CD4-positive, CD25-positive, alpha-beta regulatory T cell (primary cell): ENCODE measurements at places on chromosomes 6 and 20.
A peak's percentile ranks its signal among the peaks of the same experiment; 100 is the strongest.

GRCh38 chr20:12966468-12967085 lies 42.2 kb upstream of the SPTLC3 start:
- no peak for DNase-seq

GRCh38 chr6:68108233-68108835 lies 526.7 kb upstream of the ADGRB3 start:
- DNase-seq = no peak

- DNase-seq = no peak
These were observed 192.0 kb downstream of the LRFN2 start for GRCh38 chr6:40395066-40395697.

DNA sequence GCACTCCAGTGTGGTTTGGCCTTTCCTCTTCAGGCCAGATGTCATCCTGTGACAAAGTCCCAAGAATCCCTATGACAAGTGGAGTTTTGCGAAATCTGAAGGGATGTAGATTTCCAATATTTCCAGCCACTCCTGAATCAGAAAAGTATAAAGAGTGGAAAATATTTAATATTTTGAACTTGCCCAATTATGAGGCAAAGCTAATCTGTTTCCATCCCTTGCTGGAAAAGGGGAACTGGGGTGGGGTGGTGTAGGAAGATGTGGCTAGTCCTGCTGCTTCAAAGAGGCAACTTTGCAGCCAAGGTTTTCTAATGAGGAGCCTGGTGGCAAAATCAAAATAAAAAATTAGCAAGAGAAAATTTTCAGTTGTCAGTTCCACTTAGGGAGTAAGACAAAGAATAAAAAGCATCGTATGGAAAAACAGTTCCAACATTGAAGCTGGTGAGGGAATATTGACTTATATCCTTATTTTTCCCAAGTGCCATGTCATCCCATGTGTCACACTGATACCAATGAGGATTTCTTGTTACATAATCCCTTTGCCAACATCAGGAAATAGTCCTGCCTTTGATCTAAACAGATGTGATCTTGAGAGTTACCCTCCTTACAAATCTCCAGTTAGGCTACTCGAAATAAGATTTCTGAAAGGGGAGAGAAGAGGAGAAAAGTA lies 480.0 kb upstream of the JARID2 start:
- no peak for DNase-seq

DNA sequence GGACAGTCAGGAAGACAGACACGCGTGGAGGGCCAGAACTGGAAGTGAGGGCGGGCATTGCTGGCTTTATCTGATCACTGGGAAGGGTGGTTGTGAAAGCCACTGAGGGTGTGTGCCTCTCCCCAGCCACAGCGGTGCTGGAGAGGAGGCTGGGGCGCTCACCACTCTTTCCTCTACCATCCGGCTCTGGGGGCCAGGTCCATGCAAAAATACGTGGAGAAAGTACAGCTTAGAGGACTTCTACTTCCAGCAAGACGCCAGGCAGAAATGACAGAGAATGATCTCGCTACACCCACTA lies 148.8 kb upstream of the RPS6KA2 start:
- no peak for DNase-seq

- no peak for DNase-seq
These were observed 22.4 kb downstream of the OR2B2 start for GRCh38 chr6:27889628-27890444.

DNA sequence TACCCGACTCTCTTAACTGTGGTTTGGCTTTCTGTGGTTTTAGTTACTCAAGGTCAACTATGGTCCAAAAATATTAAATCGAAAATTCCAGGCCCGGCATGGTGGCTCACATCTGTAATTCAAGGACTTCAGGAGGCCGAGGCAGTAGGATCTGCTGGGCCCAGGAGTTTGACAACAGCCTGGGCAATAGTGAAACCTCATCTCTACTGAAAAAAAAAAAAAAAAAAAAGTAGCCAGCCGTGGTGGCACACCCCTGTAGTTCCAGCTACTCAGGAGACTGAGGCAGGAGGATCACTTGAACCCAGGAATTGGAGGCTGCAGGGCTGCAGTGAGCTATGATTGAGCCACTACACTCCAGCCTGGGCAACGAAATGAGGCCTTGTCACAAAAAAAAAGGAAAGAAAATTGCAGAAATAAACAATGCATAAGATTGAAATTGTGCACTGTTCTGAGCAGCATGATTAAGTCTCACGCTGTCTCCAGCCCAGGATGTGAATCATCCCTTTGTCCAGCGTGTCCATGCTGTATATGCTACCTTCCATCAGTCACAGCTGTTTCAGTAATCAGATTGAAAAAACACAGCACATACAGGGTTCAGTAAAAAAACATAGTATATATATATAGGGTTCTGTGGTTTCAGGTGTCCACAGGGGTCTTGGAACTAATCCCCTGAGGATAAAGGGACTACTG lies 40.7 kb downstream of the RGS17 start:
- no peak for DNase-seq

DNA sequence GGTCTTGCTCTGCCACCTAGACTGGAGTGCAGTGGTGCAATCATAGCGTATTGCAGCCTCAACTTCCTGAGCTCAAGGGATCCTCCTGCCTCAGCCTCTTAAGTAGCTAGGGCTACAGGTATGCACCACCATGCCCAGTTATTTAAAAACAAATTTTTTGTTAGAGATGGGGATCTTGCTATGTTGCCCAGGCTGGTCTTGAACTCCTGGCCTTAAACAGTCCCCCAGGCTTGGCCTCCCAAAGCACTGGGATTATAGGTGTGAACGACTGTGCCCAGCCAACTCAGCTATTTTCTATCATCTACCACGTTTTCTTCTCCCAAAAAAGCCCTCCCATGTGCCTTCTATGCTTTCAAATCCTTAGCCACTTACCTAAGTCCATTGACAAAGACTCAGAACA lies 243.7 kb upstream of the SOX4 start:
- DNase-seq = no peak

DNA sequence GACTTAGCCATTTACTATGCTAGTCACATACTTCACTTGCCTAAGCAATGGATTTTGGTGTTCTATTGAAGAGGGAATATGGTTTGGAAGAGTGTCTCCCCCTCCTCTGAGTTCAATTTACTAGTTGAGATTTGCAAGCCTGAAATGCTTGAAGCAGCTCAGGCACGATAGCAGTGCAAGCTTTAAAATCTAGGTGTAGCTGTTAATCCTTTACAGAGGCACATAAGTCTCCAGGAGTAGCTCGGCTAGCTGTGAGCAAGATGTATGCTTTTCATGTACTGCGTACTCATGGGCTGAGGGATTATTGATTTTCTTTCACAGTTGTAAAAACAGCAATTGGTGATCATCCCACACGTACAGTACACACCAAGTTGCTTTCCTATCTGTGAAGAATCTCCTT lies 726 bp downstream of the FLRT3 start:
- DNase-seq = no peak

GRCh38 chr20:48012401-48012974 lies 227.2 kb upstream of the SULF2 start:
- DNase-seq = no peak

DNA sequence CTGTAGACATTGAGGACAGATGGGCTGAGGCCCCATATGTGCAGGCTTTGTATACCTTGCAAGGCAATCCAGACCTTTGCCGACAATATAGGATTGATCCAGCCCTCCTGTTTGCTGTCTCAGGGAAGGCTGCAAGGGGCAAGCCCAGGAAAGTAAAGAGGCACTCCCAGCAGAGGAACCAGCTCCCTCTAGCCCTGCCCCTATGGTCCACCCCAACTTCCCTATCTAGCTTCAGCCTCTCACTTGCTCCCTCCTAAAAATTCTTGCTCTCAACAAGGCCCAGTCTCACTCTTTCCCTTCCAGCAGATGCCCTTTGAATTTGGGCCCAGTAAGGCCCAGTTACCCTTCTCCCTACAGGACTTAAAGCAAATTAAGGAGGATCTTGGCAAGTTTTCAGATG lies 92.6 kb downstream of the JARID2 start:
- DNase-seq = no peak

DNA sequence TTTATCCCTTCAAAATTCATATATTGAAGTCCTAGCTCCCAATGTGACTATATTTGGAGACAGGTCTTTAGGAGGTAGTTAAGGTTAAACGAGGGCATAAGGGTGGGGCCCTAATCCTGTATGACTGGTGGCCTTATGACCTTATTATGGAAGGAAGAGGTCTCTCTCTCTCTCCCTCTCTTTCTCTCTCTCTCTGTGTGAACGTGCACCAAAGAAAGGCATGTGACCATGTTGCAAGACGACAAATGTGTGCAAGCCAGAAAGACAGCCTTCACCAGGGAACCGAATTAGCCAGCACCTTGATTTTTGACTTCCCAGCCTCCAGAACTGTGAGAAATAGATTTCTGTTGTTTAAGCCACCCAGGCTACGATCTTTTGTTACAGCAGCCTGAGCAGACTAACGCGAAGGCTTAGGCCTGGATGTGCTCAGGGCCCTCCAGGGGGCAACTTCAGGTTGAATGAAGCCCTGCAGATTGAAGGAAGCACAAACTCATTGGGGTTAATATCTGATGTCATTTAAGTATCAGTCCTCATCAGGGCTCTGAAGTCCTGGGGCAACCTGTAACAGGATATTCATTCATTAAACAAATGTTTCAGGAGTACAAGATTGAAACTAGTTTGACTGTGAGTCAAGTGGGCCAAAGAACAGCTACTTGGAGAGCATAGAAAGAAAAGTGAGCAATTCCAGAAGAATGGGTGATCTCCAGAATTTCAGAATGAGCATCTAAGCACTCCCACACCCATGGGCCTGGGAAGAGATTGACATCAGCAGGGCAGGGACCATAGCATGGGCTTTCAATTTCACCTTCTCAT lies 157.4 kb upstream of the TNFAIP3 start:
- DNase-seq = peak; percentile 12

- DNase-seq = no peak
These were observed 54.0 kb upstream of the REV3L start for GRCh38 chr6:111536910-111537527.

- no peak for DNase-seq
These were observed 1.9 kb upstream of the SLC35D3 start for GRCh38 chr6:136920216-136920615.

GRCh38 chr6:101458826-101459225 lies 65.3 kb downstream of the GRIK2 start:
- no peak for DNase-seq

DNA sequence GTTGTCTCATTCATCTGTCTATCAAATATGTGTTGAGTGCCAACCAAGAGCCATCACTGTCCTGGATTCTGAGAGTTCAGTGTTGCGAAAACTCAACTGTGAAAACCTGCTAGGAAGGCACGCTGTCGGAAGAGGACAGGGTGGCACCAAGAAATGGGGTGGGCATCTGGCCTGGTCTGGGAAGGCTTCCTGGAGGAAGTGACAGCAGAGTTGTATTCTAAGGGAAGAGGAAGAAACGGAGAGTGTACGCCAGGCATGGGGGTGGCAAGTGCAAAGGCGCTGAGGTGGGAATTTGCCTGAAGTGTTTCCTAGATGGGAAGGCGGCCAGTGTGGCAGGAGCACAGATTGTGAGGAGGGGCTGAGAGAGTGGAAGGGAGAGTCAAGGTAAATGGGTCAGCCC lies 91.2 kb downstream of the ANKRD60 start:
- no peak for DNase-seq

GRCh38 chr6:127946388-127946787 lies 45.5 kb upstream of the THEMIS start:
- no peak for DNase-seq

- DNase-seq = no peak
These were observed 60.9 kb downstream of the PYGB start for GRCh38 chr20:25308671-25309394.

DNA sequence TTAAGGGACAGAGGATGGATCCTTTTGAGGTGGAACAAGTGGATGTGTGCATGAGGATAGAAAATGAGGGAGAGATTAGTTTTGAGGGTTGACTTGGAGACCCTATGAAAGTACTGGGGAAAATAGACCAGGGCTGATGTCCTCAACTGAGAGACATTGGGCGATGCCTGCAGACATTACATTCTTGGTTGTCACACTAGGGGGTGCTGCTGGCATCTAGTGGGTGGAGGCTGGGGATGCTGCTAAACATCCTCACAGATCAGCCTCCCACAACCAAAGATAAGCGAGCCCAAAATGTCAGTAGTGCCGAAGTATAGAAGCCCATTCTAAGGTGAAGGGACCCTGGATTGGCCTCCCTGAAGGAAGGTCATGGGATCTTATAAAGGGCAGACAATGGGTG lies 63.3 kb downstream of the MOCS1 start:
- DNase-seq = no peak

DNA sequence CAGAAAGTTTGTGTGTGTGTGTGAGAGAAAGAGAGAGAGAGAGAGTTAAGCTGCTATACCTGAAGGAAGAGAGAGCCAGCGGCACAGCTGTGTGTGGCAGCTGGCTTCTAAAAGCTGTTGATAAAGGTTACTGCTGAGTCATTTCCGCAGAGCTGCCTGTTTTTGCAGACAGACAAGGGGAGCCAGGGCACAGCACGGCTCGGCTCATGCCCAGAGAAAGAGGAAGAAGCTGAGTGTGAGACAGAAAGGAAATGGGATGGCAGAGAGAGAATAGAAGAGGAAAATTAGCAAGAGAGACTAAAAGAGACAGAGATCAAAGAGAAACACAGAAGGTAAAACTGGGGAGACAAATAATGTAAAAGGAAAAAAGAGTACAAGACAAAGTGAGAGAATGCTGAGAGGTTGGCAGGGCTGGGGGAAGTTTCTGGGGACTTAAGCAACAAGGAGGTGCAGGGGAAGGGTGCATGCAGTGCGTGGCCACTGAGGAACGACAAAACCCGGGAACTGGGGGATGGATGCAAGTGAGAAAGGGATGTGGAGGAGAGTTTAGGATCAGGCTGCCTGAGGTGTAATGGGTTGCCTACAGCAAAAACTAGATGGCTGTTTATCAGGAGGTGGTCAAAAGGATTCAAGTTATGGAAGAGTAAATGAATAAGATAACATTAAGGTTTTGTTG lies 22.7 kb downstream of the HLA-A start:
- peak; percentile 84 for DNase-seq

- DNase-seq = no peak
These were observed 610.7 kb downstream of the CBLN4 start for GRCh38 chr20:55394592-55394991.

DNA sequence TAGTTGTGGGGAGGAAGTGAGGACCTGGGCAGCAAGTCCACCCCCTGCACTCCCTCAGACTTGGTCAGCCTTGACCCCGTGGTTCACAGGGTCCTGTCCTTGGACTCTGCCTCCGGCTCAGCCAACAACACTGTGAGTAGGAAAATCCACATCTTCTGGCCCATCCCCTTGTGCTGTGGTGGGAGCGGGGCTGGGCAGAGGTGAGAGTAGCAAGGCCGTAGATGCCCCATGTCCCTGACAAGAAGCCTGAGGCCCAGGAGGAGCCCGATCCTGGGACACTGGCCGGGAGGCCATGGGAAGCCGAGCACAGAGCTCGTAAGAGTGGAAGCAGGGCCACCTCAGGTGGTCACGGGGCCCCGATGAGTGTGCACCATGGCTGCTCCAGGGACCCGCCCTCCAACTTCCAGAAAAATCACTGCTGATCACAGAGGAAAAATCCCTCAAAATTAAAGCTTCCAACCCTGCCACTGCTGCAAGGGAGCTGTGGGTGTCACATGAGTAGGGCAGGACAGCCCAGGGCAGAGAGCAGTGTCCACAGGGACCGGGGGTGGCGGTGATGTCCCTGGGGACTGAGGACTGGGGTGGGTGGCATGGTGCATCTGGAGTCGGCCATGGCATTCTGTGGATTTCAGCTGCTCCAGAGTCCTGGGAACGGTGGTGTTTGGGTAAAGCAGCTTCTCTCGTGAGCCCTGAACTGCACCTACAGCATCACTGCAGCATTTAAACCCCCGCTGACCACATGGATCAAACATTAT lies 189.4 kb downstream of the DLL1 start:
- no peak for DNase-seq
